D341Med (cell line): ENCODE measurements at places on chromosomes 7 and 10.

DNA sequence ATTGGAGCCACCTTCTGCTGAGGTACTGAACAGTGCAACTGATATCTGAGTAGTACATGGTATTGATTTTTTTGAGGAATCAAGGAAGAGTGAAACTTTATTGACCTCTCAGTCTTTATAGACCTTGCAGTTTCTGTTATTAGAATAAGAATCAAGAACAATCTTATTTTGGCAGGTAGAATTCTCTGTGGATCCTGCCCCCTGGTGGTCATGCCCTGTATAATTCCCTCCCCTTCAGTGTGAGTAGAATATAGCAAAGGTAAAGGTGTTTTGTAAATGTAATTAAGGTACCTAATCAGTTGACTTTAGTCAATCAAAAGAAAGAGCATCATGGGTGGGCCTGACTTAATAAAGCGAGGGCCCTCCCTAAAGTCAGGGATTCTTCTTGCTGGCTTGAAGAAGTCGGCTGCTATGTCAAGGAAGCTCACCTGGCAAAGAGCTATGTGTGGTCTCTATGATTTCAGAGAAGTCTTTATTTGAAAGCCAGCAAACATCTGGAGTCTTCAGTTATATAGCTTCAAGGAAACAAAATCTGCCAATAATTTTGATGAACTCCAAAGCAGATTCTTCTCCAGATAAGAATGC is 142.8 kb downstream of the LSM5 start:
- peak; percentile 38 for DNase-seq

DNA sequence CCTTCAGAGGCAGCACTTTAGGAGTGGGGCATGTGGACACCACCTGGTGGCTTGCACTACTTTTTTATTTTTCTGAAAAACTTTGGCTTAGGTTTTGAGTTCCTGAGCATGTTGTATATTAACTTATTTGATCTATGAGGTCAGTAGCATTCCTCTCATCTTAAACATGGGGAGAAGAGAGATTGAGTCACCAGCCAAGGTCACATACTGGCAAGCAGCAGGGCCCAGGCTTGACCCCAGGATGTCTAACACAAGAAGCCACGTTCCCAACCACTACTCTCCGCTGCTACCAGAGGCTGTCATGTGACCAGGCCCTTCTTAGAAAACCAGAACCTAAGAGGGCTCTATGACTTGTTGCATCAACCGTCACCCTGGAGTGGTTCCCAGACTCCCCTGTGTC is 210.3 kb upstream of the GPR26 start:
- DNase-seq = no peak

- DNase-seq = no peak
These were observed 20.5 kb upstream of the RASGEF1A start for GRCh38 chr10:43287056-43288007.

GRCh38 chr7:38873433-38873832 is 35.6 kb downstream of the VPS41 start:
- DNase-seq = no peak

GRCh38 chr7:28528899-28529298 is 116.6 kb downstream of the CREB5 start:
- no peak for DNase-seq

GRCh38 chr7:103921692-103922091 is 67.8 kb downstream of the RELN start:
- DNase-seq = no peak
